Brain pericyte (primary cell): ENCODE measurements at places on chromosomes 4 and X.

GRCh38 chr4:43348591-43348990 is 456.1 kb downstream of the GRXCR1 start:
- DNase-seq, result no peak

- DNase-seq, result no peak
These were observed 46.8 kb upstream of the GC start for GRCh38 chr4:71830497-71831190.

GRCh38 chr4:102780476-102781144 is 19.8 kb upstream of the MANBA start:
- DNase-seq, result no peak

DNA sequence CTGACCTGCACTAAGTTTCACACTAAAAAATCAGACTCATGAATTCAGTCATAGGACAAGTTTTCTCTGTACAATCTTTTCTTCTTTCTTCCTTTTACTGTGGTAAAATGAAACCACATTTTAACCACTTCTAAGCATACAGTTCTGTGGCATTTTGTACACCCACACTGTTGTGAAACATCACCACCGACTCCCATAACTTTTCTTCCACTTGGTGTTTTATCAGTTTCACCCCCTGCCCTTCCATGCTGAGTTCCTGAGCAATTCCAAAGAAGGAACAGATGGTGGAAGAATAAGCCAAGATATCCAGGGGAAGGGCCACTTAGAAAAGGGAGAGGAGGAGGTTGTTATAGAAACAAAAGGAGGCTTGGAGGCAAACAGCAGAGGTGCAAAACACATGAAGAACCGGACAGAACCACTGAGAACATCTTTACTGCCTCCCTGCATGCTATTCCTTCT is 22.6 kb downstream of the SLC25A4 start:
- no peak for DNase-seq

GRCh38 chr4:10272511-10272910 is 155.9 kb upstream of the WDR1 start:
- no peak for DNase-seq

GRCh38 chr4:59484944-59485343 is 1715.2 kb upstream of the ADGRL3 start:
- DNase-seq, result no peak

DNA sequence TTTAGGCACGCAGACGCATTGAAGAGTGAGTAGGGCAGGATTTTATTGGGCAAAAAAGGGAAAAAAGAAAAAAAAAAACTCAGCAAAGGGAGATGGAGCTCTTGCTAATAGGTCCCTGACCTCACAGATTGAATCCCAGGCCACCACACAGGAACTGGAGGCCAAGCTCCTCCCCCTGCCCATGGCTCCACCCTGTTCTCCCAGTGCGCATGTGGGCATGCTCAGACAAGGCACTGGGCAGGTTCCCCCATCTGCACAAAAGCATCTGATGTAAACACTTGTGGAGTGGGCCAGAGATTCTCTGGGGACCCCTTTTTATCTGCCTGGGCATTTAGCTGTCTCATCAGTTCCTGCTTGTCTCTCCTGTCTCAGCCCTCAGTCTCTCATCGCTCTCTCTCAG is 9.5 kb downstream of the FRMD7 start:
- no peak for DNase-seq

GRCh38 chr4:37873386-37873785 is 17.5 kb upstream of the TBC1D1 start:
- DNase-seq, result peak; percentile 20

DNA sequence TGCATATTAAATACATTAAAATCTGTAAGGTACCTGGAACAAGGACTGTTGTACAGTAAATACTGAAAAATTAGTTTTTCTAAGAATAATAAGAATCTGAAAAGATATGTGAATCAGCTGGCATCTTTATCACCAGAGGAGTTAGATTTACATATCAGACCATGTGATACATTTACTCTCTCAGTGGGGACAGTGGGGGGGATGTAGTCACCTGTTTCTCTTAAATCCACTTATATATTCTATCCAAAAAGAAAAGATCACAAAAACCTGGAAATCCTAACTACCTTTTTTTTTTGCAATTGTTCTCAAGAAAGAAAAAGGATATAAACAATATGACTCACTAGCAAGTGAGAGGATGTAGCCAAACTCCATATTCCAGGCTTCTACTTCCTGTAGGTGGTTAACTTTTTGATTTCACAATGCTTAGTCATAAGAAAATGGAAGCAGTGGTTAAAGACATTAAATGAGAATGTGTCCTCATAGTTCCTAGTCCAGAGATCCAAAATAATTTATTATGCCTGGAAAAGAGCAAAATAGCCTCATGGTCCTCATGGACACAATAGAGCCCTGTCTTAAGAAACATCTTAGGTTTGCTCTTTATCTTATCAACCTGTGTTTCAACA is 22.5 kb upstream of the MYOZ2 start:
- peak; percentile 21 for DNase-seq

DNA sequence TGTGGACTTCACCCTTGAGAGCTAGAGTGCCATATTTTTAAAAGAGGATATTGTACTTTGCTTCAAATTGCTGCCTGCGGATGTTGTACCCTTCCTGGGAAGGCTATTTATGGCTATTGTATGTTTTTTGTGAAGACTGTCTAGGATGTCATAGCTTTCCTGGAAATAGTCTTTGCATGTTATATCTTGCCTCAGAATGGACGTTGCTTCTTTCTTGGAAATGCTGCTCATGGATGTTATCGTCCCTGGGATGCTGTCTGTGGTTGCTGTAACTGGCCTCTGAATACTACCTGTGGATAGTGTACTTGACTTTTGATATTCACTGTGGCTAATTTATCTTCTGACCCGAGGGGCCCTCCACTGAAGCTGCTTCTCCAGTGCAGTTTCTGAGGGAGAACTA is 146.8 kb downstream of the ENOX2 start:
- DNase-seq, result no peak

- DNase-seq, result no peak
These were observed 174.8 kb upstream of the KLF8 start for GRCh38 chrX:56057325-56057724.

GRCh38 chr4:152719291-152719690 is 39.5 kb upstream of the TMEM154 start:
- DNase-seq, result no peak

DNA sequence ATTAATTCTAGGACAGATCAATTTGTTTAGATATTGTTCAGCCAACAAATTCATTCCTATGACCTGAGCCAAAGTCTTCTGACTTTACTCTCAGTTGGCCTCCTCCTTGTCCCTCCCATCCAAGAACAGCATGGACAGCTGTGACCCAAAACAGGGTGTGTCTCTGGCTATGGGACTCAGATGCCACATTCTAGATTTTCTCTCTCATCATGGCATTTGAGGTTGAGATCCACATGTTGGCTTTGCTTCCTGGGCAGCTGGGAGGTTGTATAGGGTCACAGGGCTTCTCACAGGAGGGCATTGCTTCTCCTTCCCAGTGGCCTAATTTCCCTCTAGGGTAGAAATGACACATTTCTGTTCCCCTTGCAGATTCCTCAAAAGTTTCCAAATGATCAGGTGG is 22.6 kb upstream of the EGF start:
- DNase-seq, result no peak

- DNase-seq, result no peak
These were observed 243.0 kb upstream of the TEX13A start for GRCh38 chrX:105463473-105463872.

- no peak for DNase-seq
These were observed 16.8 kb downstream of the MAN2B2 start for GRCh38 chr4:6591781-6592180.

DNA sequence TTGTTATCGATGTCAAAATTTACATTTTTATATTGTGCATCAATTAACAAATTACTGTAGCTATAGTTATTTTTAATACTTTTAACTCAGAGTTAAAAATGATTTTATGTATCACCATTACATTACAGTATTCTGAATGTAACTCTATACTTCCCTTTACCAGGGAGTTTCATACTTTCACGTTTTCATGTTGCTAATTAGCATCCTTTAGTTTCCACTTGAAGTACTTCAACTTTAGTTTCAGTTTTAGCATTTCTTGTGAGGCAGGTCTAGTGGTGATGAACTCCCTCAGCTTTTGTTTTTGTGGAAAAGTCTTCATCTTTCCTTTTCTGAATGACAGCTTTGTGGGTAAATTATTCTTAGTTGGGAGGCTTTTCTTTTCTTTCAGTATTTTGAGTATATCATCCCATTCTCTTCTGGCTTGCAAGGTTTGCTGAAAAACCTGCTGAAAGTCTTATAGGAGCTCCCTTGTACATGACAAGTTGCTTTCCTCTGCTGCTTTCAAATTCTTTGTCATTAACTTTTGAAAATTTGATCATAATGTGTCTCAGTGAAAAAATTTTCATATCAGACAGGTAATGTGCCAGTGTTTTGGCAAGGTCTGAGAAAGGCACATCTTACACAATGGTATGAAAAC is 9.8 kb upstream of the CISD2 start:
- no peak for DNase-seq

DNA sequence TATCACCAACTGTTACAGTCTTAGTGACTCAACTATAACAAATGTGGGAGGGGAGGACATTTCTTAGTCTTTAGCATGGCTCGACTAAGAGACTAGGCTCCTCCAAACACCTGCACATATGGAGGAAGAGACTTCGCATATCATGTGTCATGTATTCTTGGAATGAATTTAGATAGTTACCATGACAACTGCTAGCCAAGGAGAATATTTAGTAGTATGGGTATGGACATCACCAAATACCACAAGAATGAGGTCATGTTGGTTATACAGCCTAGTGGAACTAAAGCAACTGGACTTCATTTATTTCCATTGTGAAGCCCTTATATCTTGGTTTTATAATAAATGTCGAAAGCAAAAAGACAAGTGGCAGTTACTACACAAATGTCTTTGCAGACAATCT is 512.3 kb downstream of the CFAP47 start:
- DNase-seq, result no peak

GRCh38 chrX:70352496-70352895 is 62.6 kb downstream of the KIF4A start:
- no peak for DNase-seq

DNA sequence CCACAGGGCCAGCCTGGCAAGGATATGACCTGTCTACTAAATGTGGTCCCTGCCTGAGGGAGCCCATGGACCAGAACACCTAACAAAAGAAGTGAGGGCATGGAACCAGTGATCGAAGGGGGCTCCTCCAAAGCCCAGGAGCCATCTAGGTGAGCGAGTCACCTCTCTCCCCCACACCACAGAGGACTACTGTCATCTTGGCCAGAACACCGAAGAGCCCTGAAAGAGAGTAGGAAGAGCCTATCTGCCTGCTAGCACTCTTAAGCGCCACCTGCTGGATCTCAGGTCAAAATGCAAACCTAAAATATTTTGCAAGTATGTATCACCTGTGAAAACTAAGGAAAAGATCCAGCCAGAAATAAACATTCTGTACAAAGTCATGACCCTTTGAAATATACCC is 137.9 kb upstream of the ZXDB start:
- no peak for DNase-seq

GRCh38 chr4:6222761-6223292 is 22.5 kb upstream of the JAKMIP1 start:
- DNase-seq, result no peak
